ENCODE measurements at places on chromosomes 2 and 18.

DNA sequence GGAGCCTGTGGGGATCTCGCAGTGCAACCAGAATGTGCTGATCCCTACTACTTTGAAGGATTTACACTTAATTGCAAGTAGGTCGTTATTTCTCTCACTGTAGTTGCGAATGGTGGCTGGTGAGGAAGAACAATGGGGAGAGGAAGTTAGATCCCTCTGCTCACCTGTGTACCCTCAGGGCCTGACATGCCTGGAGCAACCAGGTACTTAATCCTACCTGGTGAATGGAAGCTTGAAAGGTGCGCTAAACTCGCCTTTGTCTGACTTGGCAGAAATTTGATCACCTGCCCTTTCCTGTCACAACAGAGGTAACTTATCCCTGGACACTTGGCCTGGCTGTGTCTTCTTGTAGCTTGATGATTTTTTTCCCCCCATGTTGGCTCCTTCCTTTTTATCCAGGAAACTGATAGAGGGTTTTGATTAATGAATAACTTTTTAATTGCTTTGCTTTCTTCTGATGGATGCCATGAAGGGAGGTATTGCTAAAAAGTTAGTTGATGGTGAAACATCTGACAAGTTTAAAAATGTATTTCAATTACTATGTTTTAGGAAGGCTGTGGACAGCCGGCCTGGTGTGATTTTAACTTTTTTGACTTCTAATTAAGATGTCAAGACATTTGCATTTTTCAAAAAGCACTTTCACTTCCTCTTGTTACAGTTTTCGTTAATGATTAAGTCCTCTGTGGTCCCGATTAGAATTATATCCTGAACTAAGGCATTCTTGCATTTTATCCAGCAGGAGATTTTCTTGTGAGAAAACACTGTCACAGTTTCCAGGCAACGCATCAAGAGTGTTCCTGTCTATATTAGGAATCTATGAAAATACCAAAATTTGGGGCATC, 9.2 kb downstream of the SGPP2 start:
- DNase-seq: no peak

DNA sequence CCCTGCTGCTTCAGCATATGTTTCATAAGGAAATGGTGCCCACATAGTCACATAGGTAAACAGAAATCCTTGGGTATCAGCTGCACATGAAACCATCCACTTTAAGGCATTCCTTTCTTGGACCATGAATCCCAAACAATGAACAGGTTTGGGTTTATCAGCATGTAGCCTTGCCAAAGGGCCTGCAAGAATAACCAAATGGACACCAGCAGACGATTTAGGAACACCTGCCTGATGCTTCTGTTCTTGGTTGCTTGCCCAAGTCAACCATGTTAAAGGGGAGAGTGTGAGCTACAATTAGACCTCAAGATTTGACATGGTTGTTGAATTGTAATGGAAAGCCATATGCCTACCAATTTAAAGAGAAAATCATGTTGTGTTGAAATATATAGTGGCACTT, 1342.7 kb upstream of the PIK3C3 start:
- DNase-seq: no peak

DNA sequence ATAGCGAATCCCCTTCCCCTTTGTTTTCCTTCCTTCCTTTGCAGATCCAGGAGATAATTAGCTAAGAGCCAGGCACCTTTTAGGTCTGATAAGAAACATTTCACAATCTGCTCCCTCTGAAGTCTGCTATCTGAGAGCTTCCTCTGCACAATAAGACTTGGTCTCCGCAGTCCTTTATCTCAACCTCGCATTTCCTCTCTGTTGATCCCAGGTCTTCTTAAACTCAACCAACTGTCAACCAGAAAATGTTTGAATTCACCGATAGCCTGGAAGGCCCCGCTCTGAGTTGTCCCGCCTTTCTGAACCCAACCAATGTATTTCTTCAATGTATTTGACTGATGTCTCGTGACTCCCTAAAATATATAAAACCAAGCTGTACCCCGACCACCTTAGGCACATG, 78.4 kb upstream of the CTDP1 start:
- DNase-seq: no peak

DNA sequence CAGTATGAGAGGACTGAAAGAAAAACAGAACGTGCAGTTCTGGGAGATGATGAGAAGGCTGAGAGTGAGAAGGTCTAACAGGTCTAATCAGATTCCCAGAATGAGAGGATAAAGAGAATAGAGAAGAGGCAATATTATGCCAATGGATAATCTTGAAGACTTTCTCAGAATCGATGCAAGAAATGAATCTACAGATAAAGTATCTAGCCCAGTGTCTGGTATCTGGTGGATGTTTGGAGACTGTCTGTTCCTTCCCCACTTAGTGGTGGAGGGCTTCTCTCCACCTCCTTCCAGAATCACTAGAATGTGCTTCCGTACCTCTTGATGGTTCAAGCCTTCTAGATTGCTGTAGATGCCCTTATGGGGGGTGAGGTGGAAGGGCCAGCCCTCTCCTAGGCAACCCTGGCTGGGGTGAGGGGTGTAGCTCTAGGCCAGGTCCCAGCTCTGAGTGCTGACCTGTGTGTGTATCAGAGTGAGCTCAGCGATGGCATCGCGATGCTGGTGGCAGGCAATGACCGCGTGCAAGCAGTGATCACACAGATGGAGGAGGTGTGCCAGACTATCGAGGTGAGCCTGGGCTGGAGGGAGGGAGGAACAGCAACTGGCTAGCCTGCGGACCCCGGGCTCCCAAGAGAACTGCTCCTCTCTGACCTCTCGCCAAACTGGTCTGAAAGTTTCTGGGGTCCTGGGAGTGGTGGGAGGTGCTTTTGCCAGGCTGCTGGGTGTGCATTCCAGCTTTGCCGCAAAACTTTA, 3.6 kb downstream of the UCN start:
- no peak for DNase-seq

- DNase-seq: no peak
Measured at GRCh38 chr2:175362331-175362730, 180.8 kb upstream of the ATP5MC3 start.

GRCh38 chr2:212451786-212452231, 86.8 kb downstream of the ERBB4 start:
- no peak for DNase-seq

DNA sequence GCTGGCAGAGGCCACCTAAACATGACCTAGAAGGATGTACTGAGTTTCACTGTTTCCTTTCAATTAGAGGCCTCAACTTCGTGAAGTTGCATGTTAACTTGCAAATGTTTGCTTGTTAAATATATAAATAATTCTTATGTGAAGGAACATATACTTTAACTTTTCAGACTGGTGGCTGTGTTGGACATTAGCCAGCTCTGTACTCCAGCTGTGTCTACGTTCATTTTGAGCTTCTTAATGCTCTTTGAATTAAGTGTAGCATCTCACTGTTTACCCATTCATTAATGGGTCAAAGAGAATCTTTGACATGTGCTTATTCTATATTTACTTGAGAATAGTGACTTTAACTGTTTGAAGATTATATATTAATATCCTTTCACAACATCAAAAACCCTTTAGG, 823.2 kb upstream of the ID2 start:
- no peak for DNase-seq

DNA sequence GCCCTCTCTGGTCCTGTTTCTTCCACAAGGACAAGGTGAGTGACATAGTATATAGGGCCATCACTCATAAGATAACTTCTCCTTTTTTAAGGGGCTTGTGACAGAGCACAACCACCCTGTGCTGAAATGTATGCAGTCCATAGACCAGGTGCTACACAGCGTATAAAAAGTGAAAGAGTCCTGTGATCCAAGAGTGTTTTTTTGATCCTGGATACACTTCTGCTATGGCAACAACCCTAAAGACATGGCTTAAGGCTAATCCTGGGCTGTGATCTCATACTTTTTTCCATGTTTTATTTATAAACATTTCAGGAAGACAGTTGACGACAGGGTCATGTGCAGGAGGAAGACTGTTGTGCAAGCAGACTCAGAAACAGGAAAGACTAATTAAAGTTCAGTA, 400.5 kb upstream of the TCF4 start:
- DNase-seq: no peak

- no peak for DNase-seq
Measured at GRCh38 chr2:172510548-172510947, 45.3 kb upstream of the PDK1 start.

GRCh38 chr2:38237311-38237710, 139.8 kb downstream of the ATL2 start:
- DNase-seq: no peak

- peak; percentile 64 for DNase-seq
Measured at GRCh38 chr2:73175663-73176204, 26.6 kb upstream of the NOTO start.

- no peak for DNase-seq
Measured at GRCh38 chr2:60412620-60413019, 140.8 kb downstream of the BCL11A start.

- no peak for DNase-seq
Measured at GRCh38 chr2:63784461-63784860, 57.2 kb upstream of the UGP2 start.

GRCh38 chr2:174553811-174554493, 43.7 kb downstream of the WIPF1 start:
- peak; percentile 53 for DNase-seq

DNA sequence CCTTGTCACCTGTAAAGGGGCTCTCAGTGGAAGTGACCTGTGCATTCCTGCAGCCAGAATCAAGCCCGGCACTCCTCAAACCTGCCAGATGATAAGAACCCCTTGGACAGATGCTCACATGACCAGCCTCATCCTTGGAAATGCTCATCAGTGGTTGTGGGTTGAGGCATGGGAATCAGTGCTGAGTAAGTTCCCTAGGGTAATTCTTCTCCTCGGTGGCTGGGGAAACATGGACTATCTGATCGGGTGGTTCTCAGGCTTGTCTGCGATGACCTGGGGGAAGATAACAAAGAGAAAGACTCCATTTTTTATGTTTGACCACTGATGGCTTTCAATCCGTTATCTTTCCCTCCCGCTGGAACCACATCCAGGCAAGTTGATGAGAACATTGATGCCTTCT, 84.0 kb downstream of the SPP2 start:
- DNase-seq: no peak

- DNase-seq: peak; percentile 8
Measured at GRCh38 chr2:206086716-206087350, 859 bp upstream of the INO80D start.

GRCh38 chr2:219688560-219689445, 61.4 kb downstream of the SLC4A3 start:
- DNase-seq: no peak

DNA sequence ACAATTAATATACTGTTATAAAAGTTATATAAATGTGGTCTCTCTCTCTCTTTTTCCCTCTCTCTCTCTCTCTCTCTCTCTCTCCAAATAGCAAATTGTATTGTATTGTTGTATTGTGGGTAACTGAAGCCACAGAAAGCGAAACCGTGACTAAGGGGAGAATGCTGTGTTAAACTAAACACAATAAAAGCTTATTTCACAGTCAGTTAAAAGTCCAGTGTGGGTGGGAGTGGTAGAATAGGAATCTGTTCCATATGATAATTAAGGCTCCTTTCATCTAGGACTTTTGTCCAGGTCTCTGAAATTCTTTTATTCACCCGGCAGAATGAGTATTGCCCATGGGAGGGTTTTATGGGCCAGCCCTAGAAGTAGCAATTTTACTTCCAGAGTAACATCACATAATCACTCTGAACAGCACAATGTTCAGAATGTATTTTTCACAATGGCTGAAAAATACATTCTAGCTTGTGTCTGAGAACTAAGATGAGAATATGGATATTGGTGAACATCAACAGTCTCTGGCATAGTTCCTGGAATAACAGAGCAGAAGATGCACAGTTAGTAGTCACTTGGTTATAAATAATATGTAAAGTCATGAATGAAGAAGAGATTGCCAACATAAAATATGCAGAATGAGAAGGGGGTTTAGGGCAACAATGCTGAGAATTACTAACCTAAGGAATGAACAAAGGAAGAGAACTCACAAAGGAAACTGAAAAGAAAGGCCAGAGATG, 399.1 kb downstream of the PLCL1 start:
- DNase-seq: no peak

GRCh38 chr2:86631846-86632485, 8.3 kb upstream of the RNF103 start:
- no peak for DNase-seq

GRCh38 chr2:174613531-174613930, 15.9 kb upstream of the WIPF1 start:
- no peak for DNase-seq

DNA sequence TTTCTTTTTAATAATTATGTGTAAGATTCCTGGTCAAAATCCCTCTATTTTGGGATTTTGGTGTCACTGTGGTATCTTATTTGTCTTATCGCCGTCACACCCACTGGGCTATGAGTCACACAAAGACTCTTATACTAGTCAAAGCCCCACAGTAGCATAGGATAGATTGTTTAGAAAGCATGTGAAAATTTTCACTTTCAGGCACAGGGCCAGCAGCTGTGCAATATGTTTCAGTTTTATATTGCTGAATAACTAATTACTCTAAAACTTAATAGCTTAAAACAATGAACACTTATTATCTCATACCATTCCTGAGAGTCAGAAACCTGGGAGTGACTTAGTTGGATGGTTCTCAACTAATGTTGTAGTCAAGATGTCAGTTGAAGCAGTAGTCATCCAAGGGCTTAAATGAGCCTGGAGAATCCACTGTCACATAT, 24.0 kb downstream of the CFAP210 start:
- no peak for DNase-seq

- no peak for DNase-seq
Measured at GRCh38 chr18:41845563-41845962, 109.5 kb upstream of the PIK3C3 start.

GRCh38 chr2:138454761-138455160, 46.8 kb upstream of the SPOPL start:
- no peak for DNase-seq

DNA sequence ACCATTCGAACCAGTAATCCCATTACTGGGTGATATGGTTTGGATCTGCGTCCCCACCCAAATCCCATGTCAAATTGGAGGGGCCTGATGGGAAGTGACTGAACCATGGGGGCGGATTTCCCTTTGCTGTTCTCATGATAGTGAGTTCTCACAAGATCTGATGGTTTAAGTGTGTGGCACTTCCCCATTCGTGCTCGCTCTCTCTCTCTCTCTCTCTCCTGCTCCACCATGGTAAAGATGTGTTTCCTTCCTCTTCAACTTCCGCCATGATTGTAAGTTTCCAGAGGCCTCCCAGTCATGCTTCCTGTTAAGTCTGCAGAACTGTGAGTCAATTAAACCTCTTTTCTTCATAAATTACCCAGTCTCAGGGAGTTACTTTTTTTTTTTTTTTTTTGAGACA, 62.6 kb downstream of the NBAS start:
- DNase-seq: no peak

- DNase-seq: no peak
Measured at GRCh38 chr18:79851489-79851888, 53.8 kb downstream of the KCNG2 start.

- no peak for DNase-seq
Measured at GRCh38 chr2:113963965-113964364, 74.1 kb downstream of the ACTR3 start.

DNA sequence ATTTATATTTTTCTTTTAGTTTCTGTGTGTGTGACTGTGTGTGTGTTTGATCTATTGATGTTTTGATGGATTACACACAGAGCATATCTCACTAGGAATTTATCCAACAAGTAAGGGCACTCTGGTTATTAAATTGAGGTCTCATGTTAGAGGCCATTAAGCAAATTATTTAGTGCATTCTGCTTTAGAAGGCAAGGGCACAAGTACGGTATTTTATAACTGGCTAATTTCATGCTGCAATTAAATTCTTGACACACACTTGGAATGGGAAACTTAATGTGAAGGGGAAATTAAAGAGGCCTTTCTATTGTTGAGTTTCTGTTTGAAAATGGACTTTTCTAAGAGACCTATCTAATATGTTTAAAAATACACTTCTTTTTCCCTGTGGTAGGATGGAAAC, 25.8 kb downstream of the NYAP2 start:
- DNase-seq: no peak

Data from CD4-positive, alpha-beta T cell treated with Interleukin-21 for 1 hour (primary cell).